GM12891 (cell line): ENCODE measurements at places on chromosomes 6 and 20.

GRCh38 chr20:21520702-21521595, 7.1 kb upstream of the NKX2-2 start:
- no peak for DNase-seq

GRCh38 chr6:111484633-111484930, 1.6 kb upstream of the REV3L start:
- DNase-seq: no peak

- DNase-seq: no peak
Measured at GRCh38 chr20:39518654-39519053, 556.5 kb downstream of the DHX35 start.

DNA sequence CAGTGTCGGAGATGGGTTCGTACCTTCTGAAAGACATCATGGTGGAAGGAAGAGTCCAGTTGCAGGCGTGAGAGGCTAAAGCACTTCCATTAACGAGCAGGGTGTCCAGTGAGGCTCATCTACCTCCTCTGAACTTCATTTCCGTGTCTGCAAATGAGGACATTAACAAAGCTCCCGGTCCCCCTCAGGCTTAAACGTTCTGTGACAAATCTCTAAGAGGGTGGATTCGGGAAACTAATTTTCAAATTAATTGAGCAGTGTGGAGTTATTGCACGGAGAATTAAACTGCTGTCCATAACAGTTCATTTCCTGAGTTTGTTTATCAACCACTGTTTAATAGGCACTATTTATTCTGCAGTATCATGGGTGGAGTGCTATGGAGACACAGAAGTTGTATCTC, 68.2 kb downstream of the TRMT6 start:
- DNase-seq: no peak

- DNase-seq: no peak
Measured at GRCh38 chr6:167013067-167013466, 13.9 kb downstream of the CEP43 start.
